ENCODE measurements at places on chromosomes 5 and 9.

- DNase-seq: no peak
These were observed 130.7 kb downstream of the PRKACG start for GRCh38 chr9:68883224-68883623.

GRCh38 chr5:135071311-135071710 is 37.3 kb upstream of the PITX1 start:
- no peak for DNase-seq

DNA sequence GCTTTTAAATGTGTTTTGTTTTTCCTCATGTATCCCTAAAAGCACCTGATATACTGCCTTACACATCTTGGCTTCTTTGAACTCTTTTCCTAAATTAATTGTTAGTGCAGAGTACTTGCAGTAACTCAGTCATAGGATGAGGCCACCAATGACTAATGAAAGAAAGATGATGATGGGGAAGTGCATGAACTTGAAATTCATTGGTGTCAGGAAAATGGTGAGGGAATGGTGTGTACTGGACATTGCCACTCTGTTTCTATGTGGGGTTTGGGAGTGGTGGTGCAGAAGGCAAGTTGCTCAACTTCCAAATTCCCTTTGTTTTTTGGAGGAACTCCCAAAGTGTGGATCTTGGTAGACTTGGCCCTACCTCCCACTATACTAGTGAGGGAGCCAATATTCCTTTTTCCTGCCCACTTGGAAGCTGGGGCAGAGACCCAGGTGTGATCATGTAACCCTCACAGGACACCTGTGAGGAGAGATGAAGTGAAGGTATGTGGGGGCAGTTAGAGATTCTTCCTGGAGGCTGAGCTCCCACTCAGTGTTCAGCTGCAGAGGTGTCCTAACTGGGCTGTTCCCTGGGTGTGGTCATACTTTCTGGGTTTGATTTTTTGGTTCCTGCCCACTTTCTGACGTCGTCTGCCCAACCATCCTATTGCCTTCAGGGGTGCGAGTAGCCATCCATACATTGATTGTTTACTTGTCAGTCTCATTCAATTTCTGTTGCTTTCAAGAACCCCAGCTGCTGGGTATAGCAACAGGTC is 298.5 kb downstream of the MAST4 start:
- no peak for DNase-seq

GRCh38 chr5:156473269-156473908 is 146.4 kb downstream of the SGCD start:
- no peak for DNase-seq

DNA sequence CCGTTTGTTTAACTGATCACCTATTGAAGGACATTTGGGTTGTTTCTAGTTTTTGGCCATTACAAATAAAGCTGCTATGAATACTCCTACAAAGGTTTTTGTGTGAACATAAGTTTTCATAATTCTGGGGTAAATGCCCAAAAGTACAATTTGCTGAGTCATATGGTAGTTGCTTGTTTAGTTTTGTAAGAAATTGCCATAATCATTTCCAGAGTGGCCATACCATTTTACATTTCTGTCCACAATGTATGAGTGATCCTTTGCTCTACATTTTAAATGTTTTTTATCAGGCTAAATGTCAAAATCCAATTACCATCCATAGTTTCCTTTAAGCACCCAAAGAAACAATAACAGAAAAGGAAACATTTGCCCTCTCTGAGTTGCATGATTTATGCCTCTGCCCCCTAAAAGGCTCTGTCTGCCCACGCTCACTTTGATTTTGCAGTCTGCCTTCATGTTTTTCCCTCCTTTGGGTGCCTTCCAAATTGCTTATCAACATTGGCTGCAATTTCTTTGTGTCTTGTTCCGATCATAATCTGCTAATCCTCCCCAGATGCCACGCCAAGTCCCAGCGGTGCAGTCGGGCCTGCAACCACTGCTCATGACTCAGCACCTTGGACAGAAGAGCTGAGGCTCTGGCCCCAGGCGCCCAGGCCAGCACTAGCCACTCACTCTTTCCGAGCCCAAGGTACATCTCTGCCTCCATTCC is 339.2 kb downstream of the PIK3R1 start:
- no peak for DNase-seq

DNA sequence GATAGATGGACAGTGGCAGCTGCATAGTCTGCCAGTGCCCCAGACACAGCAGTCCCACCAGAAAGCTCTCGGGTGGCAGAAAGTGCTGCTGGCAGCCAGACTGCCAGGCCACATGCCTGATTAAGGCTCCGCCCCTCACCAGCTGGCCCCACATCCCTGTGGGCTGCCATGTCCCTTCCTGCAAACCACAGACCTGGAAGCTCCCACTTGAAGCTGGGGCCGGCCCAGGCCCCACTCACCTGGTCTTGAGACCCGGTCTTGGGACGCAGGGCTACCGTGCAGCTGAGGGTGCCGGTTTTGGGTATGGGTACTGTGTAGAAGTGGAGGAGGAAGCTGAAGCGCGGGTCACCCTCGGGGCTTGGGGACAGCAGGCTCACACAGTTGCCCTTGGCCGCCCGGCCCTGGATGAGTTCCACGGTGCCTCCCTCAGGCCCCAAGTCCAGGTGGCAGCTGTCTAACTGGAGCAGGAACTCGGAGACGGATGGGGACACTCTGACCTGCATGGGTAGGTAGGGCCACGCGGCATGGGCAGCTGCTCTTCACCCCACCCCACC is 15.3 kb downstream of the FPGS start:
- no peak for DNase-seq

GRCh38 chr5:40137223-40137622 is 542.5 kb upstream of the PTGER4 start:
- no peak for DNase-seq

- DNase-seq: no peak
These were observed 29.1 kb downstream of the QRFP start for GRCh38 chr9:130867556-130867955.

DNA sequence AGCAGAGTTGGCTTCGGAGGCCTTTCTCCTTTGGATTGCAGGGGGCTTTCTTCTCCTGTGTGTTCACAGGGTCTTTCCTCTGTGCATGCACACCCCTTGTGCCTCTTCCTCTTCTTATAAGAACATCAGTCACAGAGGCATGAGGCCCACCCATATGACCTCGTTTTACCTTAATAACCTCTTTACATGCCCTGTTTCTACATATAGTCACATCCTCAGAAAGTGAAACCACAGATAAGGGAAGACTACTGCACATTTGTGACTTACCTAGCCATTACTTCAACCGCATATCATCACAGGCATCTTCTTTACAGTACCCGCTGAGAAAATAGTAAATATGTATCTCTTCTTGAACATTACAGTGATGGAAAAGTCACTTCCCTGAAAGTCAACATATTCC is 204.9 kb upstream of the TARS1 start:
- no peak for DNase-seq

GRCh38 chr5:167750586-167750985 is 540.9 kb upstream of the WWC1 start:
- DNase-seq: no peak

DNA sequence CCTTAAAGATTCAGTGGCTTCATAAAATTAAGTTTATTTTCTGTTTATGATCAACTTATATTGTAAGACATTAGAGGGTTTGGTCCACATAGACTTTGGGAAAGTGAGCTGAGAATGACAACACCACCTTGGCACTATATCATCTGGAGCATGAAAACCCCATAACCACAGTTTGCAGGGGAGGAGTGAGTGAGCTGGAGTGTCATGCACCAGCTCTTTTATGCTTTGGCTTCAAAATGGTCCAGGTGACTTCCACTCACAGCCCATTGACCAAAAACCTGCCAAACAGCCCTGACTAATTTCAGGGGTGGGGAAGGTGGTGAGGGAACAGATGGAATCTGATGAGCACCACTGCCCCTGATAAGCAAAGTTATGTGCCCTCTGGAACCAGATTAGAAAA is 295.8 kb downstream of the DMRTA1 start:
- DNase-seq: no peak

DNA sequence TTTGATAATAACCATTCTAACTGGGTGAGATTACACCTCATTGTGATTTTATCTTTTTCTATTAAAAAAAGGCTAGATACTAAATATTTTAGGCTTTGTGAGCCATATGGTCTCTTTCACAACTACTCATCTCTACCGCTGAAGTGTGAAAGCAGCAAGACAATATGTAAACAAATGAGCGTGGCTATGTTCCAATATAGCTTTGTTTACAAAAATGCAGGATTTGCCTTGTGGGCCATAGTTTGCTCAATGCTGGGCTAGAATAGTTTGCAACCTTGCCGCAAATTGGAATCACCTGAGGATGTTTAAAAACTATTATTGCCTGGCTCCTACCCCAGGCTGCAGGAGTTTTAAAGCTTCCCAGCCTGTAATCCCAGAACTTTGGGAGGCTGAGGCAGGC is 10.2 kb upstream of the GPR150 start:
- no peak for DNase-seq

- DNase-seq: no peak
These were observed 128.0 kb upstream of the MSX2 start for GRCh38 chr5:174596429-174596828.

- no peak for DNase-seq
These were observed 27.9 kb downstream of the DOCK8 start for GRCh38 chr9:242461-243080.

GRCh38 chr9:107229241-107229741 is 53.8 kb upstream of the RAD23B start:
- no peak for DNase-seq

GRCh38 chr5:67246108-67246507 is 49.5 kb upstream of the CD180 start:
- DNase-seq: peak; percentile 54

- DNase-seq: no peak
These were observed 185.2 kb downstream of the HSPA4 start for GRCh38 chr5:133236976-133237375.

DNA sequence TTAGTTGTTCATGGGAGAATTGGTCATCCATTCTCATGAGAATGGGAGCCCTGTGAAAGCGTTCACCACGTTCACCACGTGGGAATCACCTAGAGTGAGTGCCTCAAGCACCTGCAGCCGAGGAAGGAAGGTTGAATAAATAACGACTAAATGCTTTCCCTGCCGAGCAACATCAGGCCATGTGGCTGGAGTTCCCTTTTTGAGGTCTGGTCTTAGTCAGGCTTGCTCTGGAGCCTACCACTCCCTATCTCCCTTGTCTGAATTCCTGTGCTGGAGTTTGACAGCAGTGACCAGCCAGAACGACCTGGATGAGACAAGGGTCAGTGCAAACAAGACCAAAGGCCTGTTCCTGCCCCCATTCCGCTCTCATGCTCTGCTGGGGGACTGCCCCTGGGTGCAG is 28.5 kb downstream of the KCNMB1 start:
- DNase-seq: no peak

DNA sequence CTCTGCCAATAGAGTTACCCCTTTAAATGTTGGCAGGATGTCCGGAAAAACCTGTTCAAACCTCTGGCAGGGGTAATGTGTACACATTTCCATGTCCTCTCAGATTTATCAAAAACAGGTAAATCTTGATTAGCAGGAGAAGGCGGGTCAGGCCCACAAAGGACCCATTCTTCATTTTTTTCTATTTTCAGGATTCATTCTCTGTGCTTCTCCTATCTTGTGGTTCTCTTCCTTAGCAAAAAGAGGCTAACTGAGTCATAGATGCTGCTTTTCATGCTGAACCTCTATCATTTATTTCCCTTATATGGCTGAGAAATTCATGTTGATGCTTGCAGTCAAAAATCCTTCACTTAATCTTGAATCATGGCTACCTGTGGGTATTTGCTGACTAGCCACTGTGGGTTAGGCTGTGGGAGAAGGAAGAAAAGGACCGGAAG is 112.7 kb upstream of the IQGAP2 start:
- no peak for DNase-seq

DNA sequence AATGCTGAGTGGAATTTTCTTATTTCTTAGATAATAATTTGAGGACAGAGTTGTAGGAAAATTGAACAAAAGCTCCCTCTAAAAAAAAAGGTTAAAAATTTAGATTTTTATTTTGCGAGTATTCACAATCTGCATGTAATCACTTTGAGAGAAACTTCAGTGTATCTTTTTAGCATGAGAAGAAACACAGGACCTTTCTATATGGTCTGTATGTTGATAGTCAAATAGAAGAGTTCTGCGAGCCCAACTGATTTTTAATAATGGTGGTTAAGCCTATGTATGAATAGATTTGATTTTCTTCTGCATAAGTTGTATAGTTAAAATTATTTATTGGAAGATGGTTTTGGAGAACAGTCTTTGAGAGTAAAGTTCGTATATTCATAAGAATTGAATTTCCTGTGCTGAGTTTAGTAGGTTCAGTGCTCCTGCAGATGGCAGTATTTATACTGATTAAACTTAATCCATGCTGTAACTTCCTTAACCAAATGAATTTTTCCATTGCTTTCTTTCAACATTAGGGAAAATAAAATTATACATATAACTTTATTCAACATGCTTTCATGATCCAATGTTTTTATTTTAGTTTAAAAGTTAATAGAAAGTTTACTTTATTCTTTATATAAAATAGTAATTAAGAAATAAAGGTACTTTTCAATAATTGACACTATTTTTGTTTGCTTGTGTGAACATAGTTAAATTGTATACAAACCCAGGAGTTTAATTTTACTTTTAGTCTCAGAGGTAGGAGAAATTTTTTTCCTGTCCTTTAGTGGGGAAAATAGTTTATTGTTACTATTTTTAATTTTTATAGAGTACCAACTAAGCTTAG is 19.6 kb downstream of the TCERG1 start:
- no peak for DNase-seq

GRCh38 chr5:71865665-71866320 is 146.7 kb downstream of the CARTPT start:
- DNase-seq: no peak

DNA sequence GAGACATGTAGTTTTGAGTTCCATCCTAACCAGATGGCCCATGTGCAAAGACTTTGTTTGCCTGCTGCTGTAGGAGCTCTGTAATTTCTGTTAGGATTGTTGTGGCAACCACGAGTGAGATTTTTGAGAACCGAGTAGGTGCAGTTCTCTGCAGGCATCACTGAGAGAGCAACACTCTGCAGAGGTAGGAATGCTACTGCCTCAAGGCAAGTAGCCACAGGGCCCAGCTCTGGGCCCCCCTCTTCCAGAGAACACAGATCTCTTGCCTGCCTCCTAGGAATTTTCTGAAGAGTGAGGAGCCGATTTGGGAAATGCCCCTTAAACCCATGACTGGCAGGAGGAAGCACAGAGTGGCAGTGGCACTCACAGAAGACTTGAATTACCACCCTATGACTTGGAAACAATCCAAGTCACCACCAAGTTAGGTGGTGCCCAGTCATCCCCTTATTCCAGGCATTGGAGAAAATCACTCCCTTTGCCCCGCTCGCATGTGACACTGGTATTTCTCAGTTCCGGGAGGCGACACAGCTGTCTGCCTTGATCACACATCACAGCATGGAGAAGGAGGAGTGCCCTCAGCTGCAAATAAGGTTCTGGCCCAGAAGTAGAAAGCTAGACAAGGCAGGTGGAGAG is 52.5 kb upstream of the SLC2A8 start:
- DNase-seq: no peak

DNA sequence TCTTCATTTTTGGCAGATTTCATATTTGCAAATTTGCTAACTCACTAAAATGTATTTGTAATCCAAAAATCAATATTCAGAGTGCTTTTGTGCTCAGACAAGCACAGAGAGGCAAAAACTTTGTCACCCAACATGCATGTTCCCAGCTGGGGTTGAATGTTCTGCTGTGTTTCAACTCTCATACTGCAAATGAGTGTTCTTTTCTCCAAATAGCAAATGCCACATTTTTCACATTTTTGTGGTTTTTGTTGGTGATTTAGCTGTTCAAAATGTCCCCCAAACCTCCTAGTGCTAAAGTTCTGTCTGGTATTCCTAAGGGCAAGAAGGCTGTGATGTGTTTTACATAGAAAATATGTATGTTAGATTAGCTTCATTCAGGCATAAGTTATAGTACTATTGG is 87.3 kb upstream of the PCSK5 start:
- no peak for DNase-seq

GRCh38 chr9:125412166-125412565 is 150.5 kb downstream of the GAPVD1 start:
- no peak for DNase-seq

- no peak for DNase-seq
These were observed 526.3 kb downstream of the GABRG2 start for GRCh38 chr5:162593881-162594280.
